ENCODE measurements at places on chromosomes 12 and 14.

DNA sequence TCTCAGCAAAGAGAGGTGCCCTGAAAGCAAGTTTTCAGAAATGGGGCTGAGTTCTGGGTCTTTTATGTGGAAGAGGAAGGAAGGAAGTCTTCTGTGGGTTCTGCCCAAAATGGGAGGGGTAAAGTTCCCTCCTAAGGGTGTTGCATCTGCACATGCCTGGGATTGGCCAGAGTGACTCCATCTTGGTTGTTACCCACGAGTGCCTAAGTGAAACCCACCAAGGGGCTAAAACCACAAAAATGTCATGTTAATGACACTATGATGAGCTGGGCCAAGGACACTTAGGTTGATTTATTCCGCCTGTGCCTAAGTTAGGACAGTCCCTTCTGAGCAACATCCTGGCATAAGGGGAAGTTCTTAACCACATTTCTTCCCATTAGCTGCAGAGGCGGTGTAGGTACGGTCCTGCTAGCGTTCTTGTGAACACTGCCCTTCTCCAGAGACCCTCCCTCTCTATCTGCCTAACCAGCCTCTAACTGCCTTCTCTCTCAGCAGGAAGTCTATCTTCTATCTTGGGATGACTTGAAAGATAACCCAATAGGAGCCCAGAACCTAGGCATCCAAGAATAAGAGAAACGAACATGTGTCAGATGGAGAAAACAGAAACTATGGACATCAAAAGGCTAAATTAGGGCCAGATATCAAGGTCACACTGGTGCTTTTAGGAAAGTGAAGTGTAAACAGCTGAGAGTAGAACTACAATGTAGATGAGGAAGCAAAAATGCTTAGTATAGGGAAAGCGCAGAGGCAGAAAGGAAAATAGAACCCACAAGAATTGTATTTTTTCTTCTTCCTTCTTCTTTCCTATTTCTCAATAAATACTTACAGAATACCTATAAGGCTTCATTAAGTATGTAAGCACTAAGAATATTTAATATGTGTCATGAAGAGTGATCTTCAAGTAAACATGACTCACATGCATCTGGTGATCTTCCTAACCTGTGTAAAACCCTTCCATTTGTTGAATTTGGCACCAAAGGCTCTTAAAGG is 104.2 kb upstream of the AMN1 start:
- no peak for DNase-seq

- DNase-seq = no peak
These were observed 671.5 kb upstream of the TMEM132C start for GRCh38 chr12:127595506-127595905.

GRCh38 chr12:104569346-104570173 is 112.8 kb downstream of the CHST11 start:
- no peak for DNase-seq

GRCh38 chr12:122533856-122534255 is 6.8 kb downstream of the KNTC1 start:
- DNase-seq = no peak

DNA sequence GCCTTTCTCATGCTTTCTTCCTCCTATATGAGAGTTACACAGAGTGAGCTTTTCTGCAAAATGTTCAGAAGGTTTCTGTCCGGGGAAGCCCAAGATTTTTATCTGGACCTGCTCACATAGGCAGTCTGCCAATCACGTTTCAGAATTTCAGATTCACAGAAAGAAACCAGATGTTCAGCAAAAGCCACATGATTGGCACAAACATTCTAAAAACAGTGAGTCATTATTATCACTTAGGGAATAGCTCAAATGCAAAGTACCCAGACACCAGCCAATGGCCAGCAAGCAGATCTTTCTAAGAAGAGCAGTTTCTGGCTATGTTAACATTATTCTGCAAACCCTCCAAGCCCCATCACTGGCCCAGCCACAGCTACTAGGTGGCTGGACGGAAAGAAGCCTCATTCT is 1558.5 kb upstream of the TMEM132C start:
- DNase-seq = no peak
